Smooth muscle cell of bladder (primary cell): ENCODE measurements at places on chromosomes 16 and 17. TPM values are rescaled to one million over a fixed set of nuclear protein-coding genes. Genes with fewer than 3 reads are reported as not detected.

Gene CHST5
- not detected in 2 replicates for total RNA-seq

Gene SPATA32
- 0.09 and 0.14 TPM in 2 replicates for total RNA-seq

Gene USP43
- total RNA-seq = under 0.01 TPM in 2 replicates

Gene REXO5
- 4.1 and 4.9 TPM in 2 replicates for total RNA-seq
